MM.1S (cell line): ENCODE measurements at places on chromosomes 4 and X.
A peak's percentile ranks its signal among the peaks of the same experiment; 100 is the strongest.

DNA sequence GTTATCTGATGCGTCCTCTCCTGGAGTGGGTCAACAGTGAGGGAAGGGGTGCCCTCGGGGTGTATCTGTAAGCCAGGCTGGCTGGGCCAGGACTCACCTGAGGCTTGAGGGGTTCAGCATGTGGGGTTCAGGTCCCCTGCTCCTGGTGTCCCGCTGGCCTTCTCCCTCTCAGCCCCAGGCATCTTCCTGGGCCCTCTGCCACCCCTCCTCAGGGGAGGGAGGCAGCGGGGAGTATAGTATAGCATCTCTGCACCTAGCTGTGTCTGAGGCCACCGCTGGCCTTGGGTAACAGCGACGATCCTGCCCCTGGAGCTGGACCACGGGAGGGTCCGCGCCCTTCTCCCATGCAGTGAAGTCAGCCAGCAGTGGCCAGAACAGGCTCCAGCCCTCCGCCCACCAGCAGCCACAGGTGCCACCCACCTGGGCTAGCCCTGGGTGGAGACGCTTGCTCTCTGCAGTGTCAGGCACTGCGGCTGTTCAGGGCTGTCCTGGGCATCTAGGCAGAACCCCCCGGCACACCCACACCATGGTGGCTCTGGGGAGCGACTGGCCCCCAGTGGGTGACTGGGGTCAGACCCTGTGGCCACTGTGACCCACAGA lies 110.7 kb upstream of the NKX1-1 start:
- no peaks in the 10 kb centered on the region for H3K4me1 ChIP-seq
- no peak for DNase-seq
- H3K36me3 ChIP-seq = no peaks in the 10 kb centered on the region

GRCh38 chrX:13699183-13699826 lies 10.4 kb downstream of the RAB9A start:
- H3K36me3 ChIP-seq = no peaks in the 10 kb centered on the region; the same call in 1 of the 2 replicates
- no peak overlapping the region for H3K4me3 ChIP-seq
- DNase-seq = no peak

- no peak overlapping the region for H3K4me3 ChIP-seq
- no peaks in the 10 kb centered on the region for H3K4me1 ChIP-seq
- H3K27me3 ChIP-seq = no peaks in the 10 kb centered on the region
- DNase-seq = no peak
- H3K27ac ChIP-seq = no peak overlapping the region
- no peaks in the 10 kb centered on the region for H3K36me3 ChIP-seq
Measured at GRCh38 chr4:89942811-89943210, 48.2 kb downstream of the MMRN1 start.

DNA sequence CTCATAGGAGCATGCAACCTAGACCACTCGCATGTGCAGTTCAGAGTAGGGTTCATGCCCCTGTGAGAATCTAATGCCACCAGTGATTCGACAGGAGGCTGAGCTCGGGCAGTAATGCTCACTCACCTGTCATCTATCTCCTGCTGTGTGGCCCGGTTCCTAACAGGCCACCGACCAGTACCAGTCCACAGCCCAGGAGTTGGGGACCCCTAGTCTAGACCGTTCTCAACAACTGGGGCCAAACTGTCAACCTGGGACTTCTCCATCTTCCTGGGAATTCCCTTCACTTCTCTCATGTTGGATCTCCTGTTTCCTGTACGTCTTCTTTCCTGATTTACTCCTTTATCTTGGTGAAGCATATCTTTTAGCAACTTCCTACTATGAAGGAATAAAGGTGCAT lies 79.4 kb upstream of the HELT start:
- DNase-seq = no peak
- no peak overlapping the region for H3K4me3 ChIP-seq
- H3K27ac ChIP-seq = no peak overlapping the region
- H3K36me3 ChIP-seq = no peaks in the 10 kb centered on the region
- H3K27me3 ChIP-seq = no peaks in the 10 kb centered on the region
- H3K4me1 ChIP-seq = no peaks in the 10 kb centered on the region

- no peaks in the 10 kb centered on the region for H3K36me3 ChIP-seq
- H3K27ac ChIP-seq = peak overlapping the region; percentile 66; the same call in 1 of the 2 replicates
- peak; percentile 50 for DNase-seq
- H3K4me3 ChIP-seq = peak overlapping the region; percentile 71
Measured at GRCh38 chr4:145935253-145936141, 3.1 kb downstream of the ZNF827 start.

GRCh38 chr4:138320831-138321230 lies 78.7 kb upstream of the SLC7A11 start:
- no peak for DNase-seq
- no peaks in the 10 kb centered on the region for H3K27me3 ChIP-seq
- H3K27ac ChIP-seq = no peak overlapping the region
- H3K4me3 ChIP-seq = no peak overlapping the region

GRCh38 chr4:14749910-14750309 lies 252.4 kb upstream of the CPEB2 start:
- no peak for DNase-seq
- no peaks in the 10 kb centered on the region for H3K27me3 ChIP-seq
- no peaks in the 10 kb centered on the region for H3K36me3 ChIP-seq
- H3K4me1 ChIP-seq = no peaks in the 10 kb centered on the region

GRCh38 chrX:41721590-41721989 lies 2.4 kb upstream of the GPR82 start:
- H3K36me3 ChIP-seq = no peaks in the 10 kb centered on the region
- no peak for DNase-seq
- no peak overlapping the region for H3K27ac ChIP-seq
- no peaks in the 10 kb centered on the region for H3K27me3 ChIP-seq
- H3K4me1 ChIP-seq = no peaks in the 10 kb centered on the region

- no peaks in the 10 kb centered on the region for H3K4me1 ChIP-seq
- no peak overlapping the region for H3K27ac ChIP-seq
- no peaks in the 10 kb centered on the region for H3K27me3 ChIP-seq
- no peak for DNase-seq
Measured at GRCh38 chrX:73127700-73128241, 48.5 kb upstream of the PABPC1L2A start.

- H3K36me3 ChIP-seq = no peaks in the 10 kb centered on the region
- H3K27me3 ChIP-seq = no peaks in the 10 kb centered on the region
- no peak overlapping the region for H3K27ac ChIP-seq
- no peak overlapping the region for H3K4me3 ChIP-seq
- H3K4me1 ChIP-seq = no peaks in the 10 kb centered on the region
Measured at GRCh38 chr4:145299380-145300076, 119.1 kb upstream of the OTUD4 start.

- no peaks in the 10 kb centered on the region for H3K36me3 ChIP-seq
- H3K27me3 ChIP-seq = peaks cover 14% of the 10 kb centered on the region; the same call in 1 of the 2 replicates
- no peak overlapping the region for H3K4me3 ChIP-seq
- no peak overlapping the region for H3K27ac ChIP-seq
- peaks cover 11% of the 10 kb centered on the region for H3K4me1 ChIP-seq
Measured at GRCh38 chrX:154986826-154987575, 35.5 kb downstream of the F8 start.

- H3K4me3 ChIP-seq = no peak overlapping the region
- no peaks in the 10 kb centered on the region for H3K27me3 ChIP-seq
- H3K36me3 ChIP-seq = no peaks in the 10 kb centered on the region
- no peak for DNase-seq
- no peaks in the 10 kb centered on the region for H3K4me1 ChIP-seq
Measured at GRCh38 chr4:130419211-130419975, 1323.4 kb downstream of the C4orf33 start.

- H3K4me3 ChIP-seq = no peak overlapping the region
- no peak overlapping the region for H3K27ac ChIP-seq
- no peaks in the 10 kb centered on the region for H3K27me3 ChIP-seq
- no peak for DNase-seq
- H3K36me3 ChIP-seq = no peaks in the 10 kb centered on the region
- peaks cover 7% of the 10 kb centered on the region; the same call in 1 of the 2 replicates for H3K4me1 ChIP-seq
Measured at GRCh38 chr4:151468715-151469696, 60.0 kb downstream of the FHIP1A start.

DNA sequence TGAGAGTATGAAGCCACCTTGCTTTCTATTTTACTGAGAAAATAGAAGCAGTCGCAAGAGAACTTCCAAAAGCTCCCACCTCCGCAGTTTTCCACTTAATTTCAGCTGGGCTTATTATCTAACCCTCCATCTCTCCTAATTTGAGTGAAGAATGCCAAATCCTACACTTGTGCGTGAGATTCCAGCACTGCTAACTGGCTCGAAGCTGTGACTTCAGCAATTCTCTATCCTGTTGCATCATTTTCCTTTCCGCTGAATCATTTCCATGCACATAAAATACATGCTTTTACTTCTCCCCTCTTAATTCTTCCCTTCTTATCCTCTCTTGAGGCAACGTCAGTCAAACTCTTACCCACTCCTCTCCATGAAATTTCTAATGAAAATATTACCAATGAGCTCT lies 189.5 kb downstream of the GASK1B start:
- no peak overlapping the region for H3K4me3 ChIP-seq
- H3K27ac ChIP-seq = no peak overlapping the region
- no peaks in the 10 kb centered on the region for H3K36me3 ChIP-seq
- no peaks in the 10 kb centered on the region for H3K27me3 ChIP-seq
- H3K4me1 ChIP-seq = no peaks in the 10 kb centered on the region
- no peak for DNase-seq

DNA sequence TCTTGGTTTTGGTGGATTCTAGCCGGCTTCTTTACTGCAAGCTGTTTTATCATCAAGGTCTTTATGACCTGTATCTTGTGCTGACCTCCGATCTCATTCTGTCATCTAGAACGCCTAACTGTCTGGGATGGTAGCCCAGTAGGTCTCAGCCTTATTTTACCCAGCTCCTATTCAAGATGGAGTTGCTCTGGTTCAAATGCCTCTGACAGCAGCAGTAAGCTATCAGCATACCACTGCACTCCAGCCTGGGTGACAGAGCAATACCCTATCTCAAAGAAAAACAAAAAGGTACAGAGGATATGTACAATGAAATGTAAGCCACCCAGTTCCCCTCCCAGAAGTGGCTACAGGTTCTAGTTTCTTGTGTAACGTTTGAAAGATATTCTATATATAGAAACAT lies 36.1 kb downstream of the HERC6 start:
- no peak overlapping the region for H3K4me3 ChIP-seq
- no peak overlapping the region for H3K27ac ChIP-seq
- no peak for DNase-seq
- peaks cover 7% of the 10 kb centered on the region for H3K4me1 ChIP-seq
- no peaks in the 10 kb centered on the region for H3K36me3 ChIP-seq

DNA sequence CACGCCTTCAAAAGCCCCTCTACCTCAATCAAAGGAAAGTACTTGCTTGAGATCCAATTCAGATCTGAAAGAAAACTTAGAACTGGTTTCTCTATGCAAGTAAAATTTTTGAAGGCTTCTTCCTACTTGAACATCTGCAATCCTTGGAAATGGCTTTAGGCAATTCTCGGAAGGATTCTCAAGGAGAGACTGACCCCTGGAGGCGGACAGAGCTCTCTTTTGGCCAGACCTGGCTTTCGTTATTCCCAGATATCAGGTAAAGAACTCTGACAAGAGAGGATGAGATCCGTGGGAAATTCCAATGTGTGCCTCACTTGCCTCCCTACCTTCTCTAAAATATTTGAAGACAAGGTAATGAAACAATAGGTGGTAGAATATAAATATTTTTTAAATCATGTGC lies 670.3 kb upstream of the FAM241A start:
- no peak overlapping the region for H3K27ac ChIP-seq
- no peak overlapping the region for H3K4me3 ChIP-seq
- H3K4me1 ChIP-seq = no peaks in the 10 kb centered on the region
- H3K27me3 ChIP-seq = no peaks in the 10 kb centered on the region

DNA sequence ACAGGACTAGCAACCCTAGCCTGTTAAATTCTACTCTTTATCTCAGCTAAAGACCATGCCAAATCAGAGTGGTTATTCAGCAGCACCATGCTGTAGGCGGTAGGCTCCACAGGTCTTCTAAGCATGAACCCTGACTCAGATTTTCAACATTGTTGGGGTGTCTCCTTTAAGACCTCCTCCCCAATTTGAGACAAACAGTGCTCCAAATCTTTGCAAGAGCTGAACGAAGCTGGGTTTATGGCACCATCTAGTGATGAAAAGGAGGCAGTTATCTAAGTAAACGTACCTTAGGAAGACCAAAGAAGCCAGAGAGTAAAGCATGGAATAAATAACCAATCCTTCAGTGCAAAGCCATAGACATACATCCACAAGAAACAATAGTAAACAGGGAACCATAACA lies 334.5 kb upstream of the SLC7A11 start:
- H3K4me3 ChIP-seq = no peak overlapping the region
- no peaks in the 10 kb centered on the region for H3K36me3 ChIP-seq
- no peaks in the 10 kb centered on the region for H3K27me3 ChIP-seq
- peak; percentile 62 for DNase-seq
- H3K4me1 ChIP-seq = no peaks in the 10 kb centered on the region

GRCh38 chr4:142307857-142308256 lies 538.2 kb downstream of the INPP4B start:
- no peak overlapping the region for H3K4me3 ChIP-seq
- no peaks in the 10 kb centered on the region for H3K27me3 ChIP-seq

DNA sequence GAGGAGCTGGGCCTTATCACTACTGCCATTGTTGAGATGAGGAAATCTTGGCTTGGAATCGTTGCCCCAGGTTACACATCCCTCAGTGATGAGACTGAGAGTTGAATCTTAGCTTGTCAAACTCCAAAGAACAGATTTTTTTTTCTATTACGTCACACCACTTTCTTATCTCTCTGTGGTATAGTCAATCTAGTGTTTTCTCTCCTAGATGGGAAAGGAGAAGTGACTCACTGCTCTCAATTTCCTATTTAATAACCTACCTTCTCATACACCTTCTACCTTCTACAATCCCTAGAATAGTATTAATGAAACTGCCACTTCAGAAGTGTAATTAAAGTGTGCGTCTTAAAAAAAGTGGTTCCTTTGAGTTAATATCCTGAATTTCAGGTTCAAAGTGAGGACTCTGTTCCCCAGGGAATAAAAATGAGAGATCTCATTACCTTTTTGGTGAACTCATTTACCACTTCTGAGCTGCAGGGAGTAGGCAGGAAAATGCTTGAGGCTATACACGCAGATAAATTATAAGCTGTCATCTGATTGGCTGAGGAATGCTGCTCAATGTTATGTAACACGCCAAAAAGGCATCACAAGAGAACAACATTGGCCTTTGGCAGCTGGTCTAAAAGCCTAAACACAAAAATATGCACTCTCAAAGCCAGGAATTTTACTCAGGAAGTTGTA lies 59.3 kb downstream of the MAD2L1 start:
- H3K4me3 ChIP-seq = no peak overlapping the region
- H3K4me1 ChIP-seq = no peaks in the 10 kb centered on the region
- H3K36me3 ChIP-seq = no peaks in the 10 kb centered on the region
- no peaks in the 10 kb centered on the region for H3K27me3 ChIP-seq
- no peak overlapping the region for H3K27ac ChIP-seq

GRCh38 chrX:115060013-115060412 lies 42.6 kb upstream of the IL13RA2 start:
- no peak overlapping the region for H3K4me3 ChIP-seq
- no peaks in the 10 kb centered on the region for H3K27me3 ChIP-seq
- H3K4me1 ChIP-seq = no peaks in the 10 kb centered on the region
- no peak overlapping the region for H3K27ac ChIP-seq
- no peak for DNase-seq

DNA sequence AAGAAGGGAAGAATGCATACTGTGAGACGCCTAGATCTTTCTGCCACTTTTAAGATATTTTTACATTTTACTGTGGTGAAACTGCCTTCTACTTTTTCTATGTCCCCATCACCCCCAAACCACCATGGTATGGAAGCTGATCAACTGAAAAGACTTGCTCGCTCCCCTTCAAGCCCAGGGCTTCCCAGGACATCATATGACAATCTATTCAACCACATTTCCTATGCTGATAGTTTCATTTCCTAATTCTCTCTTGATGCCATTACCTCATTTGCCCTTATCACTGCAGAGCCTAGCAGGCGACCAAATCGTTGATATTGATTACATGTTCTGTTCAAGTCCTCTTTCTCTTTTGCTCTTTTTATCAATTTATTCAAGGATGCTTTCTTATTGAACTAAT lies 40.1 kb upstream of the KLHL34 start:
- H3K4me3 ChIP-seq = no peak overlapping the region
- no peaks in the 10 kb centered on the region for H3K4me1 ChIP-seq
- no peaks in the 10 kb centered on the region for H3K36me3 ChIP-seq
- no peaks in the 10 kb centered on the region for H3K27me3 ChIP-seq
- H3K27ac ChIP-seq = no peak overlapping the region
